Progenitor cell of endocrine pancreas (in vitro differentiated cells): ENCODE measurements at places on chromosomes 3 and 15.

DNA sequence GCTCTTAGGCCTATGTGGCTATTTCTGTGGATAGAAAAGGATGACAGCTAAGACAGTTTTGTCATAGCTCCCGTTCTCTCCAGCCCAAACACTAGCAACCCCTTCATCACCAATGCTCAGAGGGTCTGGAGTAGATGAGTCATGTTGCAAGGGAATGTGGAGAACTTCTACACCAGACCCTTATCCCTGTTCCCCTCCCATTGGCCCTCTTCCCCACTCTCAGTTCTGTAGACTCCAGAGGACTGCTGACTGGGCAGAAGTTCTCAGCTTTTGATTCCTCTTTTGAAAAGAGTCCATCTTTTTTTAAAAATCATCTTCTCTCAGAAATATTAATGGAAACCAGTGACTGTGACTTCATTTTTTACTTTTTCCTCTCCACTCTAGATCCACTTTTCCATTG is 2.4 kb upstream of the MYZAP start:
- H3K27me3 ChIP-seq: peaks cover 14% of the 10 kb centered on the region
- no peak overlapping the region for H3K4me3 ChIP-seq
- no peak overlapping the region for H3K27ac ChIP-seq
- H3K4me1 ChIP-seq: peaks cover 18% of the 10 kb centered on the region

- H3K4me1 ChIP-seq: no peaks in the 10 kb centered on the region
- DNase-seq: no peak
- no peaks in the 10 kb centered on the region for H3K27me3 ChIP-seq
- H3K36me3 ChIP-seq: peaks cover 1% of the 10 kb centered on the region
- no peak overlapping the region for H3K27ac ChIP-seq
- no peak overlapping the region for H3K4me3 ChIP-seq
Measured at GRCh38 chr3:14077310-14077709, 47.4 kb downstream of the CHCHD4 start.

DNA sequence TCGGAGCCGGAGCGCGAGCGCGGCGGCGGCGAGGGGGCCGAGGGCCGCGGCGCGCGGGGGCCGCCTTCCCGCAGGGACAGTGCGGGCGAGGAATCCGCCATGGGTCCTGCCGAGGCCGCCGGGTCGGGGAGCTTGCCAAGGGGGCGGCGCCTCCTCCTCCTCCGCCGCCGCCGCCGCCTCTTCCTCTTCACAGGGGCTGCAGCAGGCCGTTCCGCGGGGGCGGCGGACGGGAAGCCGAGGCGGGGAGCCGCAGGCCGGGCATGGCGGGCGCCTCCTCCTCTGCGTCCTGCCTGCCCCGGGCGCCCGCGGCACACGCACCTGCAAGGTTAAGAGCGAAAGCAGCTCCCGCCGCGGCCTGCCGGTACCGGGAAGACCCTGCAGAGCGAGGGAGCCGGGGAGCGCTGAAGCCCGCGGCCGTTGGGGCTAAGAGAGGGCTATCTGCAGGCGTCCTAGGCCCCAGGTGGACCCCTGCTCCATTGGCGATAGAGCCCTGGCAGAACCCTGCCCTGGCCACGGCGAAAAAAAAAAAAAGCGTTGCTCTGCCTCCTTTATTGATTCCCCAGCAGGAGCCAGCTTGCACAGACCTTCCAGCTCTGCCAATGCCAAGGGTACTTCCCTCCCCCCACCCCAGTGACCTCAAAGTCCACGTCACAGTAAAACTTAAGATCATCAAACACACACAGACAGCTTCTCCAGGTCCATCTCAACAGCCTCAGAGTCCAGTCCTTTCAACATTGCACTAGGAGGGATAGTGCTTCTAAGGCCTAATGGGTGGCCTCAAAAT is at the start of gene LYSMD2:
LYSMD2 (minus strand) TSS at position 134 of the 784 bp plus-strand sequence; CDS start at position 101, 33 bp downstream.
- peaks cover 7% of the 10 kb centered on the region for H3K4me1 ChIP-seq
- DNase-seq: peak; percentile 17
- H3K36me3 ChIP-seq: no peaks in the 10 kb centered on the region
- H3K27ac ChIP-seq: peak within 1 kb of the TSS; percentile 21
- H3K27me3 ChIP-seq: peaks cover 55% of the 10 kb centered on the region

- no peak overlapping the region for H3K27ac ChIP-seq
- no peak overlapping the region for H3K4me3 ChIP-seq
- peaks cover 18% of the 10 kb centered on the region for H3K27me3 ChIP-seq
- H3K36me3 ChIP-seq: no peaks in the 10 kb centered on the region
- DNase-seq: no peak
Measured at GRCh38 chr3:53491276-53491675, 3.1 kb upstream of the CACNA1D start.

DNA sequence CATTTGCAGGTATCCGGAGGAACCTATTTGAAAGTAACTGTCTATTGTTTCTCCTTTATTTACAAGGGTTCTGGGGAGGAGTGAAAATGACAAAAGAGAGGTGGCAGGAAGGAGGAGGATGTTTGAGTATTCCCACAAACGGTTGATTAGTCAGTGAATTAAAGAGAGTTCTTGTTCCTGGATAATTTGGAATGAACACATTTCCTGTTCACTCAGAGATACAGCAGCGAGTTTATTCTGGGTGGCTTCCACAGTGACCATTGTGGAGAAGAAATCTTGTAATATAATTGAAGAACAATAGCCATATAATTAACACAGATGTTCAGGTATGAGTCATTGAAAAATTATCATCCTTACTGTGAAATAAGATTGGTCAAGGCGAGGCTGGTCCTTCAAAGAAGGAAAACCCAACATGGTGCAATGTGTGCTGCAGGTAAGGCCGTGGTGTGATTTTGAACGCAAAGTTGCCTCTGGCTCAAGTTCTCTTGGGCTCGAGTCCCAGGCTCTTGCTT is 77.3 kb downstream of the NFKBIZ start:
- DNase-seq: no peak
- no peak overlapping the region for H3K4me3 ChIP-seq
- no peak overlapping the region for H3K27ac ChIP-seq
- H3K4me1 ChIP-seq: peaks cover 14% of the 10 kb centered on the region

GRCh38 chr3:134559591-134559990 is 73.7 kb downstream of the CEP63 start:
- H3K4me3 ChIP-seq: no peak overlapping the region
- no peak overlapping the region for H3K27ac ChIP-seq
- peaks cover 3% of the 10 kb centered on the region for H3K4me1 ChIP-seq
- DNase-seq: no peak

- peaks cover 9% of the 10 kb centered on the region for H3K36me3 ChIP-seq
- H3K4me3 ChIP-seq: no peak overlapping the region
- H3K27me3 ChIP-seq: no peaks in the 10 kb centered on the region
- no peak for DNase-seq
- H3K27ac ChIP-seq: no peak overlapping the region
Measured at GRCh38 chr3:9736831-9737230, 5.3 kb downstream of the BRPF1 start.

DNA sequence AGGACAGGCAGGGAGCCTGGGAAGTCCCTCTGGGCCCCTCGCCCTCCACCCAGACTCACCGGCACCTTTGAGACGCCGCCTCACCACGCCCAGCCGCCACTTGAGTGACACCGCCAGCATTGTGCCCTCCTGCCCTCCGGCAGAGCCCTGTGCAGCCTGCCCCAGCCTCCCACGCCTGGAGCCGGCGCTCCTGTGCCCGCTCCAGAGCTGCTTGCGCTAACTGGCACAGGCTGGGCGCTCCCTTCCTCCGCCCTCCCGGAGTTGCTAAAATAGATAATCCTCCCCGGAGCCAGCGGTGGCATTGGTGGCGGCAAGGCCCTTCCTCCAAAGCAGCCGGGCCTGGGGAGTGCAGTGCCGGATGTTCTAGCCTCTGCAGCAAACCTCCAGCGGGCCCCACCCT is 15.7 kb upstream of the GRIP2 start:
- H3K27ac ChIP-seq: no peak overlapping the region
- no peaks in the 10 kb centered on the region for H3K4me1 ChIP-seq
- H3K27me3 ChIP-seq: peaks cover 9% of the 10 kb centered on the region
- DNase-seq: no peak

DNA sequence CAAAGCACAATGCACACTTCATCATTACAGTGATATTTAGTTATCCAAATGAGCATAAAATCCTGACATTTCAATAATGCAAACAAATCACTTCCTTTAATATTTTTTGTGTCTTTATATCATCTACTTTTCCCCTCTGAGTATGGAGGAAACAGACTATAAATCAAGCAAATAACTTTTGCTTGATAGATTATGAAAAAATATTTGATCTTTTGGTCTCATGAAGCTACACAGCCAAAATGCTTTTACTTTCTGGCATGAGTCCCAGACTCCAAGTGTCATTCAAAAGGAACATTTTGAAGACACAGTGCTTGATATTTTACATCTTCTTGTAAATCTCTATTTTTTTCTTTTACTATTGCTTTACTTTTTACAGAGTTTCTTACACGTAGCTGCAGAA is 215.3 kb upstream of the ROBO1 start:
- no peaks in the 10 kb centered on the region for H3K27me3 ChIP-seq
- H3K4me1 ChIP-seq: peaks cover 1% of the 10 kb centered on the region
- no peaks in the 10 kb centered on the region for H3K36me3 ChIP-seq
- DNase-seq: no peak
- H3K4me3 ChIP-seq: no peak overlapping the region
- no peak overlapping the region for H3K27ac ChIP-seq

- H3K27me3 ChIP-seq: no peaks in the 10 kb centered on the region
- H3K4me3 ChIP-seq: no peak overlapping the region
- no peaks in the 10 kb centered on the region for H3K36me3 ChIP-seq
- no peak overlapping the region for H3K27ac ChIP-seq
Measured at GRCh38 chr3:18635215-18635614, 210.1 kb upstream of the SATB1 start.

DNA sequence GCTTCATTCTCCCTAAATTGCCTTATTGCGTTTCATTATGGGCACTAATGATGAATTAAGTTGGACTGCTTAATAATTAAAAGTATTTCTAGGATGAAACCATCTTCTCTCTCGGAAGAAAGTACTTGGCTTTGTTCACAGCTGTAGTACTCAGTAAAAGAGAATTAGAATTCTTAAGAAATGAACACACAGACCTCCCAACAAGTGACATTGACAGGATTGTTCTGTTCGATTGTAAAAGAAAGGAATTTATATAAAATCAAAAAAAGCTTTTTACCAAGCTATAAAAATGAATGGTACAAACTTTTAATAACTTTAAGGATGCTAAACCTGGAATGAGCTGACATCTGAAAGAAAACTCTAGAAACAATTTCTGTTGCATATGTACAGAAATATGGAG is 416.4 kb upstream of the THRB start:
- no peak for DNase-seq
- H3K4me1 ChIP-seq: no peaks in the 10 kb centered on the region
- H3K27ac ChIP-seq: no peak overlapping the region
- H3K27me3 ChIP-seq: no peaks in the 10 kb centered on the region
- no peak overlapping the region for H3K4me3 ChIP-seq

DNA sequence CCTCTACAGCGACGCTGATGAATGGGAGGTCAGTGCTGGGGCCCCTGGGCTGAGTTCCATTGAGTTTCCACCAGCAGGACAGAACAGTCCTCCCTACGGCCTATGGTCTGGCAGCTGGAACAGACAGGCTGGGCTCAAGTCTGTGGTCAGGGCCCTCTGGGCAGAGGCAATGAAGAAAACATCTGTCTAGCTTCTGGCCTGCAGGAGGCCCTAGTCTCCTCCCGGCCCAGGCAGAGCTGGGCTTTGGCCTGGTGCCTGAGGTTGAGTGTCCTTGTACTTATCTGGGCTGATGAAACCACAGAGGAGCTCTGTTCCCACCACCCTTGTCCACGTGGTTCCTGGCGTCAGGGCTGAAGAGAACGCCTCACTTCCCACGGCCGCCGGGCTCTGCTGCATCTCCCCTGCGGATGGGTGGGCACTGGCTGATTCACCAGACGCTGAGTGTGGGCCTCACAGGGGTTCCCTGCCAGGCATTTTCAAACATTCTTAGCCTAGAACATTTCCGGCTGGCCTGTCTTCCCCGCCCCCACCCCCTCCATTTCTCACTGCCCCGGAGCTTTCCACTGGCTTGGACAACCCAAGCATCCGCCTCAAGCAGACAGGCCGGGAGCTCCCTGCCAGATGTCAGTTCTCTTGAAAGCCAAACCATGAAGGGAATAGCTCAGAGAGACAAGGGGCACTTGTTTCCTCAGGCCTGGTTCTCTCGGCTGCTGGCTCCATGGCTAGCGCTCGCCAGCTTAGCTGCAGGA is 20.3 kb downstream of the PPCDC start:
- H3K4me3 ChIP-seq: no peak overlapping the region
- H3K27ac ChIP-seq: peak overlapping the region; percentile 86
- peaks cover 3% of the 10 kb centered on the region for H3K36me3 ChIP-seq

- peaks cover 50% of the 10 kb centered on the region for H3K36me3 ChIP-seq
- H3K4me1 ChIP-seq: no peaks in the 10 kb centered on the region
- H3K27me3 ChIP-seq: no peaks in the 10 kb centered on the region
- no peak overlapping the region for H3K4me3 ChIP-seq
Measured at GRCh38 chr3:57646723-57647122, 46.2 kb downstream of the DENND6A start.

DNA sequence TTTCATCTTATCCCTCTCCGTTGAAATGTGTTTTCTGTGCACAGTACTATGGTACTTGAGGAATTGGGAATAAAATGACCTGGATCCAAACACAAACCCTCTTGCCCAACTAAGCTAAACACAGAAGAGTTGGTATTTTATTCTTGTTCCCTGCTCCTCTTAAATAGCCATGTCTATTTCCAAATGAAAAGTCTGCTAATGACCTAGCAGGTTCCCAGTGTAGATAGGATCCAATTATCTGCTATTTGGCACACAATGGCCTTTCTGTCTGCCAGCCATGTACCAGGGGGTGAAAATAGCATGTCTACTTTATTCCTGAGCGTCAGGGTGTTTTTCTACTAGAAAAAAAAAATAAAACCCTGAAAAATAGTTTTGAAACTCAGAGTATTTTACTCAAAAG is 657.0 kb upstream of the NAALADL2 start:
- H3K27me3 ChIP-seq: no peaks in the 10 kb centered on the region
- no peak overlapping the region for H3K27ac ChIP-seq
- peaks cover 6% of the 10 kb centered on the region for H3K4me1 ChIP-seq
- H3K36me3 ChIP-seq: no peaks in the 10 kb centered on the region

- peaks cover 33% of the 10 kb centered on the region for H3K27me3 ChIP-seq
- peak within 1 kb of the TSS; percentile 97 for H3K4me3 ChIP-seq
- H3K4me1 ChIP-seq: peaks cover 4% of the 10 kb centered on the region
- H3K36me3 ChIP-seq: no peaks in the 10 kb centered on the region
- peak within 1 kb of the TSS; percentile 99 for H3K27ac ChIP-seq
- peak; percentile 81 for DNase-seq
Measured at GRCh38 chr3:119034256-119035013, at the start of gene IGSF11. TSS of gene IGSF11 (minus strand) at chr3:119034846. CDS start at chr3:119034582, 264 bp downstream.

GRCh38 chr3:110815008-110815583 is 256.5 kb upstream of the NECTIN3 start:
- H3K4me1 ChIP-seq: peaks cover 42% of the 10 kb centered on the region
- no peak for DNase-seq
- H3K4me3 ChIP-seq: no peak overlapping the region
- H3K27ac ChIP-seq: peak overlapping the region; percentile 49
- peaks cover 2% of the 10 kb centered on the region for H3K36me3 ChIP-seq

GRCh38 chr3:190385731-190386688 is 2.0 kb upstream of the CLDN16 start:
- no peaks in the 10 kb centered on the region for H3K36me3 ChIP-seq
- no peaks in the 10 kb centered on the region for H3K27me3 ChIP-seq
- no peak overlapping the region for H3K4me3 ChIP-seq
- DNase-seq: no peak
- peak overlapping the region; percentile 82 for H3K27ac ChIP-seq

GRCh38 chr3:119548341-119548740 is 11.1 kb downstream of the CD80 start:
- H3K4me3 ChIP-seq: no peak overlapping the region
- H3K4me1 ChIP-seq: no peaks in the 10 kb centered on the region
- no peaks in the 10 kb centered on the region for H3K27me3 ChIP-seq
- H3K27ac ChIP-seq: no peak overlapping the region
- DNase-seq: no peak

- no peak overlapping the region for H3K27ac ChIP-seq
- no peak overlapping the region for H3K4me3 ChIP-seq
- no peaks in the 10 kb centered on the region for H3K27me3 ChIP-seq
- DNase-seq: no peak
- H3K36me3 ChIP-seq: peaks cover 3% of the 10 kb centered on the region
- peaks cover 7% of the 10 kb centered on the region for H3K4me1 ChIP-seq
Measured at GRCh38 chr3:185807445-185808068, 17.3 kb downstream of the IGF2BP2 start.
